ENCODE measurements at places on chromosomes 11 and 22. TPM values are rescaled to one million over a fixed set of nuclear protein-coding genes. Genes with fewer than 3 reads are reported as not detected.
A peak's percentile ranks its signal among the peaks of the same experiment; 100 is the strongest.

Gene RGL4
- total RNA-seq, result 1.3 TPM

DNA sequence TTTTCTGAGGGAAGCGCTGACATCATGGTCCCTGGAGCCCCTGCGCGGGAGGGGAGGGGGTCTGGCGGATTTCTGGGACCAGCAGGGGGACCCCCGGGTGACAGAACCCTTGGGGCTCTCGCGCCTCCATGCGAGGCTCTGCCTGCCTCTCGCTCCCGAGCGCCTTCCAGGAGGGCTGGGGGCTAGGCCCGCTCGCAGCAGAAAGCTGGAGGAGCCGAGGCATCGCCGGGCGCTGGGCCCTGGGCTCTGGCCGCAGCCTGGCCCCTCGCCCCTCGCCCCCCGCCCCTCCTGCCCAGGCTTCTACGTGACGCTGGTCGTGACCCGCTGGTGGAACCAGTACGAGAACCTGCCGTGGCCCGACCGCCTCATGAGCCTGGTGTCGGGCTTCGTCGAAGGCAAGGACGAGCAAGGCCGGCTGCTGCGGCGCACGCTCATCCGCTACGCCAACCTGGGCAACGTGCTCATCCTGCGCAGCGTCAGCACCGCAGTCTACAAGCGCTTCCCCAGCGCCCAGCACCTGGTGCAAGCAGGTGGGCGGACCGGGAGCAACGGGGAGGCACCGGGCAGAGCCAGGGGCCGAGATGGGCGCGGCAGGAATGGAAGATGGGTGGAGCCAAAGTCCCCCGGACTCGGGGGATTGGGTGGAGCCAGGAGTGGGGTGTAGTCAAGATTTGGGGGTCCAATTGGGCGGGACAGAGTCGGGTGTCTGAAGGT lies 5.4 kb downstream of the BEST1 start:
- peak overlapping the region; percentile 33 for H3K4me3 ChIP-seq
- no peaks in the 10 kb centered on the region for H3K27me3 ChIP-seq
- H3K4me1 ChIP-seq, result no peaks in the 10 kb centered on the region
- peak overlapping the region; percentile 6 for H3K27ac ChIP-seq

GRCh38 chr11:95776859-95777258 lies 12.7 kb downstream of the FAM76B start:
- H3K36me3 ChIP-seq, result peaks cover 41% of the 10 kb centered on the region
- DNase-seq, result no peak
- no peak overlapping the region for H3K4me3 ChIP-seq
- H3K27ac ChIP-seq, result no peak overlapping the region
- H3K4me1 ChIP-seq, result no peaks in the 10 kb centered on the region

Gene ACCSL
- total RNA-seq, result not detected

GRCh38 chr11:2558861-2559526 lies 114.2 kb downstream of the KCNQ1 start:
- H3K4me3 ChIP-seq, result no peak overlapping the region
- H3K27ac ChIP-seq, result no peak overlapping the region
- DNase-seq, result peak; percentile 11
- peaks cover 11% of the 10 kb centered on the region for H3K4me1 ChIP-seq
- no peaks in the 10 kb centered on the region for H3K36me3 ChIP-seq

DNA sequence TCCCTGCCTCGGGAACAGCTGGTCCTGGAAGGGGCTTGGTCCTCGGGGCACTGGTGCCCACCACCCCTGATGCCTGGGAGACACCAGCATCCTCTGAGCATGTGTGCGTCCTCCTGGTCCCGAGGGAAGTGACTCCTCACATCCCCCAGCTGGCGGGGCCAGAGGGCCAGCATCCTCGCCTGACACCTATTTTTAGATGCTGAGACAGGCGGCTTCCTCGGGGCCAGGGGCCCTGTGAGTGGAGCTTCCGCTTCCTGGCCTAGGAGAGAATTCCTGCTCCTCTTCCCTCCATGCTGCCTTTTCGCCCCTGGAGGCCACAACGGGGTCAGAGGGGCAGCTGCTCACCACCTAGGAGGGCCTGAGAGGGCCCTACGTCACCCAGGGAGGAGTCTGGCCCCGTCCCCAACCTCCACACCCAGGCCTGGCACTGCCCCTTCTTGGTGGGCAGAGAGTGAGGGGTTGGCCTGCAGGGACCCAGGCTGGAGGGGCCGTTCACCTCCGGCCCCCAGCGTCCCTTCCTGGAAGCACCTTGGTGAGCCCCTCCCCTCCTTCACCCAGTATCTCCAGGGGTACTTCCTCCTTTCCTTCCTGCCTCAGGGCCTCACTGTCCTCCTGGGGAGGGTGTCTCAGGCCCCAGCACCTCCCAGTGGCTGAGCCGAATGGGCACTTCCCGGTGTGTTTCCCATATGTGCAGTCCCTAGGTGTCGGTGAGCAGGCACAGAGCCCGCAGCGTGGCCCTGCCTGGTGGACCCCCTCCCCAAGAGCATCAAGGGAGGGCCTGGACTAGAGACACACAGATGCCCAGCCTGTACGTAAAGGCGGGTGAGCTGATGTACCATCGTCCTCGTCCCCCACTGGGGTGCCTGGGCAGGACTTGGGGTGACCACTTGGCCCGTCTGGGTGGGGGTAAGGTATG lies 6.1 kb downstream of the CD81 start:
- peak overlapping the region; percentile 87 for H3K27ac ChIP-seq
- H3K4me1 ChIP-seq, result peaks cover 67% of the 10 kb centered on the region
- no peaks in the 10 kb centered on the region for H3K36me3 ChIP-seq
- no peaks in the 10 kb centered on the region for H3K27me3 ChIP-seq
- DNase-seq, result peak; percentile 61
- no peak overlapping the region for H3K4me3 ChIP-seq

Gene FOLR2
- total RNA-seq, result 9.3 TPM

Gene TYR
- not detected for total RNA-seq

DNA sequence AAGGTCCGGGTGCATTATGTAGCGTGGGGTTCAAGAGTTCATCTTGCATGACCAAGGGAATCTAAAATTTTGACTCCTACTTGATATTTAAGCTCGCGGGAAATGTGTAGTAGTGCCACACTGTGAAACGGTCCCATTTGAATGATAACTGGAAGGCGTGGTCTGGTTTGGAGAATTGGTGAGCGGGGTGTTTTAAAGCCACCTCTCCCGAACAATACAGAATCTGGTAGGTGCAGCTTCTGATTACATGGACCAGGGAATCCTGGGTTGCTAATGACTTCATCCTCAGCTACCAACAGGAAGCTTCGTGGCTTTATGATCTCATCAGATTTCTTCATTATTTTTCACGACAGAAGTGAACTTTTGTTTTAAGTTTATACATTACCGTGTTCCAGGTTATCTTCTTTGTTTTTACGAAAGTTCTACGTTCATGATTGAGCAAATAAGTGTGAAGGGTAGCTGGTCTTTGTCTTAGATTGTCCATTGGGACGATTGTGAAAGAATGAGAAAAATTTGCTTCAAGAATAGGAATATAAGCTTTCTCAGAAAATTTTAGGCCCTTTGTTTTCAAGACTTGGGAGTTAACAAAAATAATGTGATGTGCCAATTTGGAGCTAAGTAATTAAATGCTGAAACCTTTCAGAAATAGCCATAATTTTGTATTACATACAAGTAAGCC lies 1.7 kb downstream of the QSER1 start:
- H3K4me3 ChIP-seq, result peak overlapping the region; percentile 22
- H3K27me3 ChIP-seq, result no peaks in the 10 kb centered on the region
- no peak overlapping the region for H3K27ac ChIP-seq
- no peaks in the 10 kb centered on the region for H3K4me1 ChIP-seq

Gene DDTL
- total RNA-seq, result 0.37 TPM

- H3K27me3 ChIP-seq, result no peaks in the 10 kb centered on the region
- H3K36me3 ChIP-seq, result no peaks in the 10 kb centered on the region
- no peak overlapping the region for H3K27ac ChIP-seq
- H3K4me3 ChIP-seq, result no peak overlapping the region
These were observed 56.0 kb downstream of the GLYATL2 start for GRCh38 chr11:58788355-58789023.

GRCh38 chr11:68783216-68783821 lies 32.0 kb upstream of the TESMIN start:
- no peak overlapping the region for H3K27ac ChIP-seq
- H3K27me3 ChIP-seq, result no peaks in the 10 kb centered on the region
- no peaks in the 10 kb centered on the region for H3K4me1 ChIP-seq
- H3K4me3 ChIP-seq, result no peak overlapping the region
- peaks cover 4% of the 10 kb centered on the region for H3K36me3 ChIP-seq

DNA sequence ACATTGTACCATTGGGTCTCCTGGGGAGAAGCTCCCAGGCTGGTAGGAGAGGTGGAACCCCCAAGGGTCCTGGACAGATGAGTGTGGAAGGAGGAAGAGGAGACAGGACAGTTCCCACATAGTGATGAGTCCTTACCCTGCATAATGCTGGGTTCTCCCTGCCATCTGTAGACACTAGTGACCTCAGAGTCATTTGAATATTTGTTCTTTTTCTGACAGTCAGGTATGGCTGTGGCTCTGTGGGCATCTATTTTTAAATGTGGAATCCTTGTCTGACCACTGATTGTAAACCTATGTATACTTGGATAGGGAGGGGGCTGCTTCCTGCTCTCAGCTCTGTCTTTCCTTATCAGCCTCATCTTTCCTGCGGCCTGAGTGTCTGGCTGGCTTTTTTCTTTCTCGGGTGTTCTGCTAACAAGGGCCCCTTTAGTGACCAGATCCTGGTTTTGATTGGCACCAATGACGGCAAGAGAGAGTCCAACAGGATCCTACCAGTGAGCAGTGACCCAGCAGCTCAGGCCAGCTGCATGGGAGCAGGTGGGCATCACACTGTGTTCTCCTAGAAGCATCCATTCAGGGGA lies 2.6 kb upstream of the SLC5A1 start:
- no peaks in the 10 kb centered on the region for H3K27me3 ChIP-seq
- no peaks in the 10 kb centered on the region for H3K4me1 ChIP-seq
- no peak overlapping the region for H3K27ac ChIP-seq
- H3K4me3 ChIP-seq, result no peak overlapping the region
- no peak for DNase-seq

Gene SLC35E4
- total RNA-seq, result 1.6 TPM

- H3K4me3 ChIP-seq, result no peak overlapping the region
- H3K27me3 ChIP-seq, result no peaks in the 10 kb centered on the region
- peak; percentile 58 for DNase-seq
- peaks cover 13% of the 10 kb centered on the region for H3K4me1 ChIP-seq
These were observed 432.2 kb downstream of the TBC1D22A start for GRCh38 chr22:47194476-47195155.

- H3K36me3 ChIP-seq, result no peaks in the 10 kb centered on the region
- no peaks in the 10 kb centered on the region for H3K4me1 ChIP-seq
- H3K27ac ChIP-seq, result no peak overlapping the region
- no peaks in the 10 kb centered on the region for H3K27me3 ChIP-seq
- no peak for DNase-seq
These were observed 81.0 kb downstream of the TRMU start for GRCh38 chr22:46416520-46416871.

Gene VPS51
- total RNA-seq, result 128 TPM

- no peak overlapping the region for H3K27ac ChIP-seq
- no peaks in the 10 kb centered on the region for H3K4me1 ChIP-seq
- H3K36me3 ChIP-seq, result no peaks in the 10 kb centered on the region
- no peaks in the 10 kb centered on the region for H3K27me3 ChIP-seq
These were observed 621.5 kb upstream of the B3GAT1 start for GRCh38 chr11:135033540-135033939.

DNA sequence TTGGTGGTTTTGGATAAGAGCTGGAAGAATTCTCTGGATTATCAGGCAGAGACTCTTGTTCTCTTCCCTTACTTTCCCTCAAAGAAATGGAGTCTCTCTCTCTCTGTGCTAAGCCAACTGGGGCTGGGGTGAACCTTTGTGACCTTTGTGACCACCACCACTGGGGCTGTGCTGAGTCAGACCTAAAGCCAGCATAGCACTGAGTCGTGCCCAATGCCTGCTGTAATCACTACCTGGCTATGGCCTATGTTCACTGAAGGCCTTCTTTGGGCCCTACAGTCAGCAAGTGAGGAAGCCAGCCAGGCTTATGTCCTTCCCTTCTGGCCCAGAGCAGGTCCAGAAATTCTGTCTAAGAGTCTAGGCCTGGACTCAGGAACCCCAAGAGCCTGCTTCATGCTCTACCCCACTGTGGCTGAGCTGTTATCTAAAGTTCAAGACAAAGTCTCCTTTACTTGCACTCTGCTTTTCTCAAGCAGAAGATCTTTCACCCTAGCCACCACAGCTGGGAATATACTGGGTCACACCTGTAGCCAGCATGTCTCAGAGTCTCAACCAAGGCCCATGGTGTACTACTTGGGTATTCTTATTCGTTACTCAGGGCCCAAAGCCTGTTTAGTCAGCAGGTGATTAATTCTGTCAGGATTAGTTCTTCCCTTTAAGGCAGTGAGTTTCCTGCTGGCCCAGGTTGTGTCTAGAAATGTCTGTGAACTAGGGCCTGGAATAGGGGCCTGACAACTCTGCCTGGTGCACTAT lies 86.0 kb downstream of the EHF start:
- H3K4me1 ChIP-seq, result no peaks in the 10 kb centered on the region
- DNase-seq, result no peak
- H3K36me3 ChIP-seq, result no peaks in the 10 kb centered on the region
- no peaks in the 10 kb centered on the region for H3K27me3 ChIP-seq

GRCh38 chr22:28855355-28856094 lies 27.8 kb upstream of the ZNRF3 start:
- no peak overlapping the region for H3K4me3 ChIP-seq
- H3K27me3 ChIP-seq, result no peaks in the 10 kb centered on the region
- H3K4me1 ChIP-seq, result no peaks in the 10 kb centered on the region
- H3K27ac ChIP-seq, result no peak overlapping the region
- peak; percentile 81 for DNase-seq

Gene BSCL2
- 30.7 TPM for total RNA-seq

Gene CHRM1
- total RNA-seq, result 1.1 TPM

- DNase-seq, result peak; percentile 64
- H3K4me1 ChIP-seq, result peaks cover 5% of the 10 kb centered on the region
- H3K4me3 ChIP-seq, result peak overlapping the region; percentile 94
- H3K27ac ChIP-seq, result peak overlapping the region; percentile 99
These were observed 804 bp downstream of the APIP start for GRCh38 chr11:34915136-34916014.

GRCh38 chr11:125588505-125588904 lies 4.1 kb upstream of the STT3A start:
- H3K4me1 ChIP-seq, result no peaks in the 10 kb centered on the region
- H3K36me3 ChIP-seq, result peaks cover 6% of the 10 kb centered on the region

Gene OR52I1
- not detected for total RNA-seq

DNA sequence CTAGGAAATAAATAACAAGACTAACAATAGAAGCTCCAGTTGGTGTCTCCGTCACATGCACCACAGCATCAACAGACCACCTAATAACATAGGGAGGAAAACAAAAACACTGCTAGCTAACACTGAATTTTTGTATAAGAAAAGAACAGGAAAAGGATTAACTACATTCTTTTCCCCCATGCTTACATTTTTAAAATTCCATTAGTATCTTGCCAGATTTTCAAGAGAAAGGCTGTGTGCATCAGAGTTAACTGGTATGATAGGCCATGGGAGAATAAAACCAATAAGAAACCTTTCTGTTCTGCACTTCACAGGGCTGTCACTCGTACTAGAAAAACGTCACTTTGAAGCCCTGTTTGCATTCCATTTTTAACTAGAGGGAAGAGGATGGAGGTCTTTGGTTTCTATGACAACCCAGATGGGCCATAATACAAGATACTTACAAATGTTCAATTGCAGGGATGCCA lies 79.0 kb downstream of the LARGE2 start:
- DNase-seq, result no peak
- no peaks in the 10 kb centered on the region for H3K4me1 ChIP-seq
- no peaks in the 10 kb centered on the region for H3K27me3 ChIP-seq
- no peaks in the 10 kb centered on the region for H3K36me3 ChIP-seq
- no peak overlapping the region for H3K27ac ChIP-seq

- H3K4me3 ChIP-seq, result peak overlapping the region; percentile 65
- no peaks in the 10 kb centered on the region for H3K36me3 ChIP-seq
- H3K27ac ChIP-seq, result peak overlapping the region; percentile 66
- DNase-seq, result peak; percentile 56
- peaks cover 14% of the 10 kb centered on the region for H3K4me1 ChIP-seq
- no peaks in the 10 kb centered on the region for H3K27me3 ChIP-seq
These were observed 650 bp upstream of the CHID1 start for GRCh38 chr11:911031-911889.
